HTR-8/SVneo (cell line): ENCODE measurements at places on chromosomes 2 and 18.

DNA sequence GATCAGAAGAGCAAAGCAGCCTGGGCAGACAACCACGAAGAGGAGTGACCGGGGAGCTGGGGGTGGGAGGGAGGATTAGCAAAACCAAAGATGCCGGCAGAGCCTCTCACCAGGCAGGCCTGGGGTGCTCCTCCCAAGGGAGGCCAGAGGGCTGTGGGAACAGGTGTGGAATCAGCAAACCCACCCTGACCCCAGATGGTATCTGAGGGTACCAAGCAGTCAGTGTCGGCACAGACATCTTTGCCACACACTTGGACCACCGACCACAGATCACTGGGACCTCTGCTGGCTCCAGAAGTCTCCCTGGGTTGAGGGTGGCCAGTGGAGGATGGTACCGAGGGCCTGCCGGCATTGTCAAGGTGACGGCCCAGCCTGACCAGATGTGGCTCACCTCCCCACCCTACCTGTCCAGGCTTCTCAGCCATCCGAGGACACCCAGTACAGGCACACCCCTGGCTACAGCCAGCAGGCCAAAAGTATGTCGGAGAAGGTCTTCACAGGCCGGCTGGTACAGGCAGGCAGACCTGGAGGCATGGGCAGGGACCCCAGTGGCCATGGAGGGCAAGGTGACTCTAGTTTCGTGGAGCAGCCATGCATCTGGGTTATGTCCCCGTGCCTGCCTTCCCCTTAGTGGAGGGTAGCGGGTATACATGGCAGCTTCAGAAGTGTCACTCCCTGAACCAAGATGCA, 82.1 kb downstream of the UXS1 start:
- DNase-seq: no peak

GRCh38 chr18:490024-490366, 10.5 kb downstream of the COLEC12 start:
- no peak for DNase-seq

DNA sequence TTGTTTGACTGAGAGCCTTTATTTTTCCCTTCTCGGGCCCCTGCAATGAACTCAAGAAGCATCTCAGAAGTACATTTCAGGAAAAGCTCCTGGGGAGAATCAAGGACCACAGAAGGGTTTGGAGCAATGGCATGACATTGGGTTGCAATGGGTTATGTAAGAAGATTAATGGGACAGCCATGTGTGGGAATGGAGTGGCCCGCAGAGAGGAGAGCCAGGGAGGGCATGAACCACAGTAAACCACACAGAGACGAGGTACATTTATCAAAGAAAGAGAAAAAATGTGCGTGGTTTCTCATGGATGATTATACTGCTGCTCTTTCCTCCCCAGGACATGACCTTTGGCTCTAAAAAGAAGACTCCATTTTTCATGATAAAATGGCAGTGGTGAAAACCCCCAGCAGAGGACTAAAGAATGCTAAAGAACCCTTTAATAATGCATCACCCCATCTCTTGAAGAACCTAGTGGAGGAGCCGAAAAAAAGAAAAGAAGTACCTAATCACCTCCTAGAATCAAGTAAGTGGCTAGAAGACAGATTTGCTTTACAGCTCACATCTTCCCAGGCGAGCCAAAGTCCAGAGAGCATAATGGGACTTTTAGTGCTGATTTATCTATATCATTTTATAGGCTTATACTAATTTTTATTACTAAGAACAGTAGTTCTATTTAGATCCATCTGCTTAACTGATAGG, 1.7 kb downstream of the CFAP221 start:
- DNase-seq: no peak

- DNase-seq: no peak
These were observed 497.9 kb upstream of the SPRED2 start for GRCh38 chr2:65930259-65930658.

DNA sequence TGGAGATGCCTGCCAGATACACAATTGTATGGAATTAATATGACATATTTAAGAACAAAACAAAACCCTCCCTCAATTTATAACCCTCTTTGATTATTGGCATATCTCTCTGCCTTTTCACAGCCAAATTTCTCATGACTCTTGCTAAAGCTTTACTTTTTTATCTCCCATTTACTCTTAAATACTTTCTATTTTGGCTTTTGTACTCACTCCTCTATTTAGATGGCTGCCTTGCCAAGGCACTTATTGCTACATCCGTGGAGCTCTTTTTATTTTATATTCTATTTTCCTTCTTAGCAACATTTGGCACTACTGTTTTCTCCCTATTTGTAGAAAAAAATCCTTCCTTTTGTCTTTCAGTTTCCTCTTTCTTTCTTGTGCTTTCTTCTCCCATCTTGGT, 466.4 kb upstream of the CWC22 start:
- DNase-seq: no peak

- no peak for DNase-seq
These were observed 435.8 kb upstream of the MEIS1 start for GRCh38 chr2:65999103-65999502.

DNA sequence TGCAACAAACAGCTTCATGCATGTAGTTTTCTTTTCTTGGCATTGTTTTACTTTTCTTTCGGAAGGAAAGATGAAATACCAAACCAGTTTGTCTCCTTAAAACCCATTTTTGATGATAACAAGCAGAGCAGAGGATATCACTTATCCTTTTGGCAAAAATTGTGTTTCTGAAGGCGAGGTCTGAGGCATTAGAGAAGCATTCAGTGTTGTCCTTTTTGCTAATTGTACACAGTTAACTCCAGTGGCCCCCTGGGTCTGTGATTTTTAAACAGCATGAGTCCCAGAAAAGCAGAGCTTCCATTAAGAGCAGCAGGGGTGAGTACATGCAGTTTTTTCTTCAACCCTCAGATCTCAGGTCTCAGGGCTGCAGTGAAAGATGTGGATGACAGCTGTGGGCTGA, 41.3 kb downstream of the TTC39C start:
- DNase-seq: no peak

DNA sequence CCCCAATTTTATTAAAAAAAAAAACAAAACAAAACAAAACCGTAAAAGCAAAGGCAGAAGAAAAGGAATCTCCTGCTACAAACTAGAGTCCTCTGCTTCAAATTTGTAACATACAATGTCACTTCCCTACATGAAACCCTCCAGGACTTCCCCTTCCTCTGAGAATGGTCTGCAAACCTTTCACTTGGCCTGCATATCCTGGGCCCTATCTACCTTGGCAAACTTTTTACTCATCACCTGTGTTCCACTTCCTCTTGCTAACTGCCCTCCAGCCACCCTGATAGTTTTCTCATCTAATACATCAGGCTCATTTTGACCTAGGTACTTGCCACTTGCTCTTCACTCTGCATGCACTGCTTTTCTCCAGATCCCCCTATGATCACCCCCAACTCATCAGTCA, 255.5 kb downstream of the ETAA1 start:
- no peak for DNase-seq

GRCh38 chr2:85435220-85435958, 16.9 kb downstream of the SH2D6 start:
- DNase-seq: no peak

DNA sequence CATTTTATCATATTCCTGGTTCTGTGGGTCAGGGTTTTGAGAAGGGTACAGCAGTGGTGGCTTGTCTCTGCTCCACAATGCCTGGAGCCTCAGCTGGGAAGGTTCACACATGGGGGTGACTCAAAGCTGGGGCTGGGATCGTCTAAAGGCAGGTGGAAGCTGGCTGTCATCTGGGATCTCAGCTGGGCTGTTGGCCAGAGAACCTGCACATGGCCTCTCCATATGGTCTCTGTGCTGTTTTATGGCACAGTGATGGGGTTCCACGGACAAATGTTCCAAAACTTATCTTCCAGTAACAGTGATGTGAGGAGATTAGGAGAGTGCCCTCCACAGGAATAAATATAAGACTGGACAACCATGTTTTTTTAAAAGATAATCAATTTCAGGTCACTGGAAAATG, 191.4 kb downstream of the SS18 start:
- DNase-seq: no peak

DNA sequence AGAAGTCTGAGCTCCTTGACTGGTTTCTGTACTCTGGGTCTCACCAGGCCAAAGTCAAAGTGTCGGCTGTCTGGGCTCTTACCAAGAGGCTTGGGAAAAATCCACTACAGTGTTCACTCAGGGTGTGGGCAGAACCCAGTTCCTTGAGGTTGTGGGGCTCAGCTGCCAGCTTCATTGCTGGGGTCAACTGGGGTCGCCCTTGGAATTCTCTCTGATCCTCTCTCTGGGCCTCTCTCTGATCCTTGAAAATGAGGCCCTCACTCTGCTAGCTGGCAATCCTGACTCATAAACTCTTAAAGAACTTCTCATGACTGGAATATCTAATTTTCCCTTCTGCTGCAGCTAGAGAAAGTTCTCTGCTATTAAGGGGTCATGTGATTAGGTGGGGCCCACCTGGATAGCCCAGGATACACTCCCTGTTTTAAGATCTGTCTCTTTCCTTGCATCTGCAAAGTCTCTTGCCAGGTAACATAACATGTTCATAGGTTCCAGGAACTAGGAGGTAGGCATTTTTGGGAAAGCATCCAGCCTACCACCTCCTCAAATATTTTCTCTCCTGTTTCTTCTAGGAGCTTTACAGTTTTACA, 66.3 kb downstream of the SP110 start:
- DNase-seq: peak; percentile 24

GRCh38 chr2:24123922-24124580, 782 bp downstream of the FAM228B start:
- DNase-seq: no peak

DNA sequence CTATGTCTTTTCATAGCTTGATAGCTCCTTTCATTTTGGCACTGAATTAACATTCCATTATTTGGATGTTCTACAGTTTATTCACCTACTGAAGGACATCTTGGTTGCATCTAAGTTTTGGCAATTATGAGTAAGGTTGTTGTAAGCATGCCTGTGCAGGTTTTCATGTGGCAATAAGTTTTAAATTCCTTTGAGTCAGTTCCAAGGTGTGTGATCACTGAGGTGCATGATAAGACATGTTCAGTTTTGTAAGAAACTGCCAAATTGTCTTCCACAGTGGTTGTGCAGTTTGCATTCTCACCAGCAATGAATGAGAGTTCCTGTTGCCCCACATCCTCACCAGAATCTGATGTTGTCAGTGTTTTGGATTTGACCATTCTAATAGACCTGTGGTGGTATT, 24.2 kb downstream of the XDH start:
- no peak for DNase-seq
